A549 treated with CORT108297 at 1 μM for 4 hours (cell line): ENCODE measurements at places on chromosomes 16 and 17. TPM values are rescaled to one million over a fixed set of nuclear protein-coding genes. Genes with fewer than 3 reads are reported as not detected.

Gene C1QL1
- total RNA-seq = 14.7 to 35.1 TPM (median 30.0 TPM) in 5 replicates

Gene ALDH3A1
- 738 to 1,121 TPM (median 806 TPM) in 5 replicates for total RNA-seq

Gene IRX6
- 0.02 TPM in 1 of 5 replicates, not detected in the others for total RNA-seq

Gene CDRT15
- total RNA-seq = not detected in 5 replicates

Gene ZNF646
- 7.5 to 12.1 TPM (median 10.1 TPM) in 5 replicates for total RNA-seq

Gene PROCA1
- total RNA-seq = 1.0 to 1.7 TPM (median 1.1 TPM) in 5 replicates

Gene UMOD
- not detected in 5 replicates for total RNA-seq

Gene SLFN14
- not detected in 5 replicates for total RNA-seq

Gene CYGB
- total RNA-seq = 0.91 to 1.8 TPM (median 1.1 TPM) in 5 replicates

Gene ERN2
- total RNA-seq = not detected in 5 replicates

Gene PPP1R27
- 0.10 to 0.43 TPM (median 0.17 TPM) in 4 of 5 replicates, not detected in the other for total RNA-seq

Gene HNF1B
- 21.1 to 26.0 TPM (median 25.6 TPM) in 5 replicates for total RNA-seq

Gene FAM171A2
- total RNA-seq = 2.5 to 5.2 TPM (median 4.2 TPM) in 5 replicates

Gene SPATA32
- 0.14 to 0.22 TPM (median 0.18 TPM) in 5 replicates for total RNA-seq
